ENCODE measurements at places on chromosomes 4 and X.

- no peak for DNase-seq
Measured at GRCh38 chr4:10066206-10066605, 44.9 kb upstream of the SLC2A9 start.

DNA sequence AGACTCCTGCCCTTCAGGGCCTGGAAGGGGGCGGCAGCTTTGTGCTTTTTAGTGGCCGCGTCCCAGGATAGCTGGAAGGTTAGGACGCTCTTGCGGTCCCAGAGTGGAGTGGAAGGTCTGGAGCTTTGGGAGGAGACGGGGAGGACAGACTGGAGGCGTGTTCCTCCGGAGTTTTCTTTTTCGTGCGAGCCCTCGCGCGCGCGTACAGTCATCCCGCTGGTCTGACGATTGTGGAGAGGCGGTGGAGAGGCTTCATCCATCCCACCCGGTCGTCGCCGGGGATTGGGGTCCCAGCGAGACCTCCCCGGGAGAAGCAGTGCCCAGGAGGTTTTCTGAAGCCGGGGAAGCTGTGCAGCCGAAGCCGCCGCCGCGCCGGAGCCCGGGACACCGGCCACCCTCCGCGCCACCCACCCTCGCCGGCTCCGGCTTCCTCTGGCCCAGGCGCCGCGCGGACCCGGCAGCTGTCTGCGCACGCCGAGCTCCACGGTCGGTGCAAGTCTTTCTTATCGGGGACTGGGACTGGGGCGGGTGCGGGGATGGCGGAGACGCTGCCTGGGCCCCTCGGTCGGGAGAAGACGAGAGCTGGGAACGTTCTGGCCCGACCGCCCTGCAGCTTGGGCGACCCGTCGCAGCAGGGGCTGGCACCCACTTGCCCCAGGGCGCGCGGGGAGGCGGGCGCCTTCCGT lies at the start of gene EDNRA:
Gene EDNRA (plus strand): TSS at position 207 of the 686 bp plus-strand sequence. CDS start 4,585 bp downstream, outside the sequence.
- DNase-seq = no peak

- no peak for DNase-seq
Measured at GRCh38 chr4:47340914-47341313, 122.6 kb downstream of the COMMD8 start.

GRCh38 chrX:101385795-101386541 lies at the start of gene BTK:
TSS of gene BTK (minus strand) at chrX:101386191. CDS start at chrX:101375284, 10,907 bp downstream.
- DNase-seq = no peak

DNA sequence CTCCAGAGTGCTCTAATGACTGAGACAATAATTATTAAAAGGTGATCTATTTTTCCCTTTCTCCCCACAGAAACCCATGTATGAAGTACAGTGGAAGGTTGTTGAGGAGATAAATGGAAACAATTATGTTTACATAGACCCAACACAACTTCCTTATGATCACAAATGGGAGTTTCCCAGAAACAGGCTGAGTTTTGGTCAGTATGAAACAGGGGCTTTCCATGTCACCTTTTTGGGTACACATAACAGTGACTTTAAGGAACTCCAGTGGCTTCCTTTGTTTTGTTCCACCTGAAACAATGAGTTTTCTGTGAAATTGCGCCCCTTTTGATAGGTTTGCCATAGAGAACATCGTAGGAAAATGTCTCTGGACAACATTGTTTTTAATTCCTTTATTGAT lies 69.6 kb downstream of the KIT start:
- no peak for DNase-seq

- no peak for DNase-seq
Measured at GRCh38 chr4:15848191-15848842, 70.2 kb downstream of the CD38 start.

GRCh38 chr4:4831266-4831665 lies 28.2 kb upstream of the MSX1 start:
- DNase-seq = no peak

DNA sequence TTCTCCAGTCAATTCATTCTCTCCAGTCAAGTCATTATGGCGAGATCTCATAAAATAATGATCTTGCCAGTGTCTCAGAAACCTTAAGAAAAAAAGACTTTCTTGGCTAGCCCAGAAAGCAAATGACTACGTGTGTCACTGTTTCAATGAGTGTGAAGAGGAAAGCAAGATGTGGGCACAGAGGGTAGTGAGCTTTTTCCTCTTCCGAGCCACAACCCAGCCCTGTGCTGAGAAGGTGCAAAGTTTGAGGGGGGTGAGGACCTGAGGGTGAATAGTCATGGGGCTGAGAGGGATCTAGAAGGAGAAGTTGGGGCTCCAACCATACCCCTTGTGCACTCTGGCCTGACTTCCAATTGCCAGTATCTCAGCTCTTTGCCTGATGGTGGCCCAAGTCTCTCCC lies 85.6 kb upstream of the EGFL6 start:
- no peak for DNase-seq

DNA sequence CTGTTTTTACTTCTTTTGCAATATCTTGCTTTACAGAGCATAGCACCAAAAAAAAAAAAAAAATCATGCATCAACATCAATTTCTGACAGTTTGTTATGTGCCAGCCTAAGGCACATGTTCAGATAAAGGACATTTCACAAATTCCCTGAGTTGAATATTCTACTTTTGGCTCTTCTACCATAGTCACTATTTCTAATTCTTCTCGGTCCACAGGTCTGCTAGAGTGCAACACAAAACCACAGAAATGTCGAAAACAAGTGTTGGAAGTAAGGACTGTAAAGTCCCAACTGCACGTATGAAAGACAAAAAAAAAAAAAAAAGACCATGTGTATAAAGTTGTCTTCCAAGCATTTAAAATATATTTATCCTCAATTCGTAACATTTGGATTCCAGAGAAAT lies 494.2 kb upstream of the INTU start:
- DNase-seq = no peak

- DNase-seq = no peak
Measured at GRCh38 chr4:23882976-23883531, 6.8 kb downstream of the PPARGC1A start.

DNA sequence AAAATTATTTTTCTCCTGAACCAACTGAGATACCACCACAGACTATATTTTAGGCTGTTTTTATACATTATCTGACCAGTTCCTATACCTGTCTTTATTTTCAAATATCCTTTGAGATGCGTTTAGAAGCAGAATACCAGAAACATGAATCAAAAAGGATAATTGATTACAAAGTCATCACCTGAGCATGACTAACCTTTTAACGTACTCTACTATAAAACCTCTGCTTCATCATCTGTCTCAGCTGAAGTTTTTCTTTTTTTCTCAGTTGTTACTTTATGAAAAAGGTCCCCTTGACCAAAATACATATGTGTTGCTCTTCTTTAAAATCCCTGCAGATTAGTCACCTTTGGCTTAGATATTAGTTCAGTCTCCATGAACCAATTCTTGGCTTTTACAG lies 109.8 kb downstream of the AMMECR1 start:
- DNase-seq = no peak

- no peak for DNase-seq
Measured at GRCh38 chrX:73337366-73337765, 109.5 kb upstream of the CDX4 start.
